ENCODE measurements at places on chromosomes 7 and 10.
A peak's percentile ranks its signal among the peaks of the same experiment; 100 is the strongest.

GRCh38 chr10:37831495-37832333 lies 25.7 kb downstream of the ZNF248 start:
- DNase-seq, result no peak

GRCh38 chr7:91045606-91046005 lies 218.6 kb upstream of the FZD1 start:
- no peak for DNase-seq

DNA sequence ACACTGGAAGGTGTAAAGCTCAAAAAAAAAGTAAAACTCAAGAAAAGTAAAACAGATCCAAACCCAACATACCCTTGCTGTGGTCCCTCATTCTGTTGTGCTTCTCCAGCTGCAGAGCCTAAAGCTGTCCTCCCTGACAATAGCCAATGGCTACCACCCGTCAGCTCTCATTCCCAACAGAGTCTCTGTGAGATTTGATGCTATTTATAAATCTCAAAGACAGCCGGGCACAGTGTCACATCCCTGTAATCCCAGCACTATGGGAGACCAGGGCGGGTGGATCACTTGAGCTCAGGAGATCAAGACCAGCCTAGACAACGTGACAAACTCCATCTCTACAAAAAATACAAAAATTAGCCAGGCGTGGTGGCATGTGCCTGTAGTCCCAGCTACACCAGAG lies 116.0 kb downstream of the KMT2E start:
- DNase-seq, result no peak

- DNase-seq, result no peak
These were observed 132.5 kb downstream of the NOC3L start for GRCh38 chr10:94230134-94230785.

DNA sequence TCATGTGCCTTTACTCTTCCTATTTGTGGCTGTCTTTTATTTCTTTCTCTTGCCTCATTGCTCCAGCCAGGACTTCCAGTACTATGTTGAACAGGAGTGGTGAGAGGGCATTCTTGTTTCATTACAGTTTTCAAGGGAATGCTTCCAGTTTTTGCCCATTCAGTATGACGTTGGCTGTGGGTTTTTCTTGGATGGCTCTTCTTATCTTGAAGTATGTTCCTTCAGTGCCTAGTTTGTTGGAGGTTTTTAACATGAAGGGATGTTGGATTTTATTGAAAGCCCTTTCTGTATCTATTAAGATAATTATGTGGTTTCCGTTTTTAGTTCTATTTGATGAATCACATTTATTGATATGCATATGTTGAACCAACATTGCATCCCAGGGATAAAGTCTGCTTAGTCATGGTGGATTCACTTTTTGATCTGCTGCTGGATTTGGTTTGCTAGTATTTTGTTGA lies 96.8 kb downstream of the GLCCI1 start:
- DNase-seq, result no peak

GRCh38 chr7:123633553-123633952 lies 22.1 kb upstream of the LMOD2 start:
- no peak for DNase-seq

GRCh38 chr7:51082096-51082840 lies 234.3 kb downstream of the COBL start:
- no peak for DNase-seq

GRCh38 chr10:28492116-28492920 lies 40.6 kb upstream of the WAC start:
- no peak for DNase-seq

- no peak for DNase-seq
These were observed 225.4 kb downstream of the DKK1 start for GRCh38 chr10:52539463-52539862.

DNA sequence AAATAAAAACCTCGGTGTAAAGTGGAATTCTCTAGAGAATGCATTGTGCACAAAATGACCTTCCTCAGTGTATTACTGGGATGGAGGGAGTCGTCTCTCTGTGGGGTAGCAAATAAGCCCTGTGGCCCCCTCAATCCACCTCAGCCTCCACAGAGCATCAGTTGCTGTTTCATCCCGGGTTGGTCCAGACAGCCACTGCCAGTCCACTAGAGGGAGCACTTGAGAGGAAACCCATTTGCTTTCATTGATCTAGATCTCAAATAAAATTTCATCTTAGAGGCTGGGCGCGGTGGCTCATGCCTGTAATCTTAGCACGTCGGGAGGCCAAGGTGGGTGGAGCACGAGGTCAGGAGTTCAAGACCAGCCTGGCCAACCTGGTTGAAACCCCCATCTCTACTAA lies 1128.7 kb downstream of the CNTNAP2 start:
- no peak for DNase-seq

DNA sequence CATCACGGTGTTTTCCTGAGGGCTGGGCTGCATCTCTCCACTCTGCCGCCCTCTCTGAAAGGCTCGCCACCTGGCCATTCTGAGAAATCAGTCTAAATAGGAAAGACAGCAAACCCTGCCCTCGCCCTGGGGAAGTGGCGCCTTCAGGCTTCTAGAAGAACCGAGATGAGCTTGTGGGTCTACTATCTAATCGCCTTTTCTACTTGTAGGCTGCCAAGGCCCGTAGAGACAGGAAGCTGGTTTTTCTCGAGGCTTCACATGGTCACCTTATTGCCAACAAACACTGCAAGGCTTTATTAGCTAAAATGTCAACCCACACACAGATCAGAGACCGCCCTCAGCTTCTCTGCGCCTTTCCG lies 21.4 kb downstream of the LAT2 start:
- DNase-seq, result no peak

GRCh38 chr7:91852263-91852741 lies 28.2 kb downstream of the MTERF1 start:
- DNase-seq, result no peak

DNA sequence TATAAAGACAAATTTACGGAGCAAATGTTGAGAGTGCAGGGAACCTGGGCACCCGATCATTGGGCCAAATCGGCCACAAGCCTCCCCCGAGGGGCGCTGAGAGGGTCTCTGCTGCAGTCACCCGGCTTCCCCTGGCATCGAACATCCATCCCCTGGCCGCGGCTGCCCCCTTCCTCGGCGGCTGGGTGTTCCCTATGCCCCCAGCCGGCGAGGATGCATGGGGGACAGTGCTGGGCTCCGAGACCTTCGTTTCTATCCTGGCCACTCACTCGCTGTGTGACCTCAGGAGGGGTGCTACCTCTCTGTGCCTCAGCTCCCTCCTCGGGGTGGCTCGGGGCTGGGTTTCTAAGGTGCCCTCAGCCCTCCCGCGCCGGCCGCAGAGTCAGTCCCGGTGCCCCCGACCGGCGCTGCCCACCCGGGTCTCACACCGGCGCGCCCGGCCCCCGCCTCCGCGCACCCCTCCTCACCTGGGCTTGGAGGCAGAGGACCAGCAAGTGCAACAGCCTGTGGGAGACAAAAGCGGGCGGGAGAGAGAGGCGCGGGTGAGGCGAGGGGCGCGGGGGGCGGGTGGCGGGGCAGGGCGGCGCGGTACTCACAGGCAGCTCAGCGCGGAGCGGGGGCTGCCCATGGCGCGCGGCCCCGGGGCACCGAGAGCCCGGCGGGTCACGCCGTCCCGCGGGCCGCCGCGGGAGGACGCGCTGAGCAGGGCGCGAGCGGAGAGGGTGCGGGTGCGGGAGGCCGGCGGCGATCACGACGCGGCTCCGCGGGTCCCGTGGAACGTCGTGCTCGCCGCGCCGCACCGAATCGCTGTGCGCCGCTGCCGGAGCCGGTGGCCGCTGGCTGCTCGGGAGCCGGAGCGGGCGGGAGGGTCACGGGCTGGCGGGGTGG lies at the start of gene FGF8:
Gene FGF8, minus strand, starts transcription at position 842 of the 888 bp plus-strand sequence. Its CDS starts 214 bp downstream, at position 628.
- DNase-seq, result no peak

DNA sequence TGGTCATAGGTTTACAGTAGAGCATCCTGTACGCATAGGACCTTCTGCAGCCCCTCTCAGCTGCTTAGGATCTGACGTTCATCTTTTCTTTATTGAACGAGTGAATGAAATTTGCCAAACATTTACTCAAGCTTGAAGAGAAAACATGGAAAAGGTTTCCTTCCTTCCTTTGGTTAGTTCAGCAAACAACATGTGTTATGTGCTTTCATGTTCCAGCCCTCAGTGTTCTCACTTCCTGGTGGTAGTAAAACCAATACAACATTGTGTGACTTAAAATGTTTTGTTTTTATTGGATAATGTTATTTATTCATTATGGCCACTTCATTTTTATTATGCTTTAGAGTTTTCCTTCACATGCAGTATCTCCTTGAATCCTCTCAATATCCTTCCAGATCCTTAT lies 1.4 kb upstream of the CDCA7L start:
- no peak for DNase-seq

GRCh38 chr10:102504179-102504975 lies 605 bp downstream of the SUFU start:
- peak; percentile 22 for DNase-seq

GRCh38 chr7:105759670-105760550 lies 116.5 kb downstream of the ATXN7L1 start:
- DNase-seq, result no peak

GRCh38 chr7:49432254-49432653 lies 341.2 kb upstream of the VWC2 start:
- no peak for DNase-seq

- no peak for DNase-seq
These were observed 10.5 kb upstream of the TTYH3 start for GRCh38 chr7:2621061-2621828.

GRCh38 chr7:50507898-50508470 lies 57.2 kb downstream of the DDC start:
- no peak for DNase-seq

DNA sequence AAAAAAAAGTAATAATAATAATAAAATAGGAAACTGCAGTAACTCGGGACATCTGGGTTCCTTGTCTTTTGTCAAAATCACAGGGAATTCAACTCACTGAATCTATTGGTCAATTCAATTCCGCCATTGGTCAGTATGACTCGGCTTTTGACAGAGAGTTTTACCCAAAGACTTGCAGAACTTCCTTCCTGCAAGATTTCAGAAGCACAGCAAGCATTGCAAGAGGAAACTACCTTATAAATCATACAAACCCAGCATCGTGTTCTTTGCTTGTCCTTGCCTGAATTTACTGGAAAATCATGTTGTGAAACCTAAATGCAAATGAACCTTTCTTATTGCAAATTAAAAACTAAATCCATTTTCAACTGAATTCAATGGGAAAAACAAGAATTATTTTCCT lies 15.5 kb downstream of the KLF6 start:
- DNase-seq, result no peak

- no peak for DNase-seq
These were observed 11.8 kb downstream of the FAM13C start for GRCh38 chr10:59350558-59350957.

DNA sequence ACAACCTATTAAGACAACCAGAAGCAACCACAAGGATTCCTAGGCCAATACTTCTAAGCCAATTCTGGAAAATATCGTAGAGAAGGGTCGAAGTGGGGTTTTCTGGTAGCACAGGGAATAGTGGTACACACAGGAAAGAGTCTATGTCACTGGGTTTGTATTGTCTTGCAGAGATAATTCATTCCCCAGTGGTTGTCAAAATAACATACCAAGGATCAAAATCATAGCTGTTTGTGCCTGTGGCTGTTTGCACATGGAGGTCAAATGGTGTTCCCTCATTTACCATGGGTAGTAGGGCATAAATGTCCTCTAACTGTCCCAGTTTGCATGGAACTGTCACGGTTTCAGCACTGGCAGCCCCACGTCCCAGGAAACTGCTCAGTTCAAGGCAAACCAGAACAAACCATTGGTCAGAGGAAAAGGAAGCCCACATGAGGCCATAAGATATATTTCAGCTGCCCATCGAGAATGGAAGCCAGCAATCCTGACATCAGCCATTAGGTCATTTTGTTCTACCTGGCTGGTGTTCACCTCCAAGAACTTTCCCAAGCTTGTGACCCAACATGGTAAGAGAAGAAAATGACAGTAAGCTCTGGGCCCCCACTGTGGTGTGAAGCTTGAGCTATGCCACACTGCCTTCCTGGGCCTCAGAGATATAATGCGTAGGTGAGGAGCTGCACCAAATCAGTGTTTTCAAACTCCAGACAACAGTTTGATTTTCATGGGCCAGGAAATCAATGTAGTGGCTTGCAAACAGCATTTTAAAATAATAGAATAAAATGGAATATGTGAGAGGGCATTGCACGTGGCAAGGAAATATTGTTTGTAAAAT lies 53.9 kb upstream of the NFE2L3 start:
- no peak for DNase-seq

DNA sequence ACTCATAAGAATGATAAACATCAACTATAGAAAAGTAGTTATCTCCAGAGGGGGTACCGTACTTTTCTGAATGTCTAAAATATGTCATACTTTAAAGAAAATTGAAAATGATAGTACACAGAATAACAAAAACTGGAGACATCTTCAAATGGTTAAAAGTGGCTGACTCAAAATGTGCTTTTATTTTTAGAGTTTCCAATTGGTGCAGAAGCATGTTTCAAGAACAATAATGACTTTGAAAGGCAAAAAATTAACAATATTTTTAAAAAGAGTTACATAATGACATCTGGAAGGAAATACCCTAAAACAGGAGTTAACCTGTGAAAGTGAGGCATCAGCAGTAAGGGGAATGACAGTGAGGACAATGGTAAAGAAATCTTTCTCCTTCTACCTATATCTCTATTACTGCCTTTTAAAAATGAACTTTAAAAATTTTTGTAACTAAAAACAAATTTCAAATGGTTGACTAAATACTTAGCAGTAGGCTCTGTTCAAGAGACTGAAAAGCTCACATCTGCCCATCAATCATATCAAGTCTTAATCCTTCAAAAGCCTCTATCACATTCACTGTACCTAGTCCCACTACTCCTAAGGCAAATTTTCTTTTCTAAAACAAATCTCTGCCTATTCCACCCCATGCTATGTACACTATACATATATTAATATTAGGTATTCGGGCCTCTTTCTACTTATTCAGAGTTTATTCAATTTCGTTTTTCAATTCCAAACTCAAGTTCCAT lies 3.0 kb downstream of the ASZ1 start:
- DNase-seq, result no peak

DNA sequence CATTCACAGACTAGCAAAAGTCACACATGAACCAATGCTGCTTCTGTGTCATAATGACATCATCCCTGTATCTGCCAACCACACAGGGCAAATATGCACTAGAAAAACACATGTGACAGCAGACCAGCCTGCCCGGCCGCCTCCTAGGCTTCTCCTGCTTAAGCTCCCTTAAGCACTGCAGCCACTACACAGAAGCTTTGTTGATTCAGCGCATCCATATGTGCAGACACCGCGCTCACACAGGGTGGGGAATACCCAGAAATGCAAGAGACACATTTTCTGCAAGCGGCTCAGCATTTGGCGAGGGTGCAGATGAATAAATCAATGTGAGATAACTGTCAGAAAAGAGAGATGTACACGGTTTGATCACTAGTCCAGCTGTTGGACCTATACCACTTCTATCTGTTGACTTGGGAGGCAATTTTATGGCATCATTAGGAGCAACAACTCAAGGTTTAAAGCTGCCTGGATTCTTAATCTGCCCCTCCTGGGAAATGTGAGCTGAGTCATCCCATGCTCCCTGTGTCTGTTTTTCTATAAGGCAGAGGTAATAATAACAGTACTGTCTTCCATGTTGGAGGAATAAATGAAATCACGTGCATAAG lies 33.4 kb downstream of the CPXM2 start:
- no peak for DNase-seq

- peak; percentile 33 for DNase-seq
These were observed 48.8 kb upstream of the SMNDC1 start for GRCh38 chr10:110353244-110354119.

Data from stimulated activated CD4-positive, alpha-beta T cell treated with anti-CD3 and anti-CD28 coated beads, Interleukin-4, amount 100 ng/mL, for 4 hours (primary cell).